ENCODE measurements at places on chromosomes 4 and X. TPM values are rescaled to one million over a fixed set of nuclear protein-coding genes. Genes with fewer than 3 reads are reported as not detected.

Gene YY2
- 1.8 TPM for total RNA-seq

Gene SYTL5
- 0.16 TPM for total RNA-seq

Gene MAGEA4
- total RNA-seq: not detected

Gene SPANXA1
- total RNA-seq: not detected

Gene ARAP2
- 13.8 TPM for total RNA-seq

Gene SLC10A4
- 0.25 TPM for total RNA-seq

Gene KDR
- total RNA-seq: under 0.01 TPM

Gene SPARCL1
- not detected for total RNA-seq

Gene RNF128
- total RNA-seq: 3.3 TPM

Gene TLR7
- total RNA-seq: not detected

Gene KLHL34
- not detected for total RNA-seq

Gene SMAD1
- 15.6 TPM for total RNA-seq

Gene AKAP4
- not detected for total RNA-seq

Gene CA5B
- 1.8 TPM for total RNA-seq

Gene RTL3
- total RNA-seq: not detected

Gene TRPC3
- 0.51 TPM for total RNA-seq

Gene CT55
- not detected for total RNA-seq

Gene ADH1A
- not detected for total RNA-seq

Gene HPRT1
- total RNA-seq: 15.3 TPM

Gene RHOXF2
- not detected for total RNA-seq

Gene ETDB
- not detected for total RNA-seq

Gene CT45A3
- total RNA-seq: not detected

Gene NAT8L
- total RNA-seq: 0.81 TPM

Gene TMSB15A
- 5.3 TPM for total RNA-seq

Gene SSX2B
- total RNA-seq: not detected

Gene HMX1
- not detected for total RNA-seq

Gene SSX4
- not detected for total RNA-seq

Gene CXCL1
- total RNA-seq: 35.5 TPM

Gene FAM47E
- total RNA-seq: 0.51 TPM

Gene GLUD2
- total RNA-seq: 0.51 TPM

Gene TEX13D
- not detected for total RNA-seq

Gene SCLT1
- 3.9 TPM for total RNA-seq

Gene CCNB3
- under 0.01 TPM for total RNA-seq

Gene GRK4
- total RNA-seq: 3.0 TPM

Gene PLXNB3
- total RNA-seq: 8.4 TPM

Gene POF1B
- total RNA-seq: not detected

Gene KLHL4
- 20.7 TPM for total RNA-seq

Gene CAPN6
- total RNA-seq: 0.13 TPM

Gene PALLD
- 135 TPM for total RNA-seq

Gene ADGRL3
- total RNA-seq: 1.4 TPM

Gene BANK1
- total RNA-seq: 0.49 TPM

Gene LRAT
- total RNA-seq: 1.1 TPM

Gene GIMD1
- not detected for total RNA-seq

Gene PABPC4L
- total RNA-seq: 0.81 TPM

Gene PPEF2
- not detected for total RNA-seq

Gene DMRTC1B
- not detected for total RNA-seq

Gene IL9R
- total RNA-seq: not detected

Gene CHRNA9
- under 0.01 TPM for total RNA-seq

Gene NPY2R
- total RNA-seq: not detected

Gene FRAS1
- total RNA-seq: 32.2 TPM

Gene ENPEP
- total RNA-seq: 3.9 TPM

Gene GAGE2A
- not detected for total RNA-seq

Gene PTPN13
- 43.5 TPM for total RNA-seq
